ENCODE measurements at places on chromosomes 6 and 20.

GRCh38 chr20:47785311-47785853 is at the start of gene SULF2:
SULF2 (minus strand) TSS chr20:47785481; CDS start chr20:47757363, 28,118 bp downstream.
- no peak for DNase-seq

DNA sequence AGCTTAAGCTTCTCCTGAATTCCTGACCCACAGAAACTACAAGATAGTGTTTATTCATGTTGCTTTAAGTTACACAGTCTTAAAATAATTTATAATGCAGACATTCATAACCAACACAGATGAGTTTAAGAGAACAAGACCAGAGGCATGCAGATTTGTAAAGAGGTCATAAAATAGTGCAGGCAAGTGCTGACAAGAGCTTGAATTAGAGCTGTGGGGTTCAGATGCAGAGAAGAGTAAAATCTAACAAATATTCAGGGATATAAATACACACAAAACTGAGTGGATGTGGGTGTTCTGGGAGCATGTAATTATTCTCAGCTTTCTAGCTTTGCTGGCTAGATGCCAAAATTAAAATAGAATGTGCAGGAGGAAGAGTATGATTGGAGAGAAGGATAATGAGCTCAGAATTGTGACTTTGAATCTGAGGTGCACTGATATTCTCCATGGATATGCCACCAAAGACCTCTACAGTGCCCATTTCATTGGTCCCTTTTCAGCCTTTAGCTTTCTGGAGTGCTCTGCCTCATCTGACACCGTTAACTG is 291.9 kb upstream of the SGK1 start:
- no peak for DNase-seq

DNA sequence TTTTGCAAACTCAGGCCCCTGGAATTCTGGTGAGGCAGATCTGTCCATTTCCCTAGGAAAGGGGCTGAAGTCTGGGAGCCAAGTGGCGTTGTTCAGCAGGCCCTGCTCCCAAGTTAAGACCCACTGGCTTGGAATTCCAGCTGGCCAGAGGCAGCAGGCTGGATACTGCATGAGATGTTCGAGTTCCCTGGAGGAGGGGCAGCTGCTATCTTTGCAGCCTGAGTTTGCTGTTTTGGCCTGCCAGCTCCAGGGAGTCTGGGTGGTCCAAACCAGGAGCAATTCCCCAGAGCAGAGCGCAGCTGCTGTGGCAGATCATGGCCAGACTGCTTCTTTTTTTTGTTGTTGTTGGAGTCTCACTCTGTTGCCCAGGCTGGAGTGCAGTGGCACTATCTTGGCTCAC is 18.2 kb upstream of the PGK2 start:
- DNase-seq = no peak

- no peak for DNase-seq
Observed at GRCh38 chr20:931401-931800, 15.3 kb upstream of the ANGPT4 start.

Measured in stimulated activated CD4-positive, alpha-beta T cell treated with anti-CD3 and anti-CD28 coated beads, Interleukin-15, amount 100 ng/mL, for 1 hour (primary cell).